ENCODE measurements at places on chromosomes 7 and 10.

DNA sequence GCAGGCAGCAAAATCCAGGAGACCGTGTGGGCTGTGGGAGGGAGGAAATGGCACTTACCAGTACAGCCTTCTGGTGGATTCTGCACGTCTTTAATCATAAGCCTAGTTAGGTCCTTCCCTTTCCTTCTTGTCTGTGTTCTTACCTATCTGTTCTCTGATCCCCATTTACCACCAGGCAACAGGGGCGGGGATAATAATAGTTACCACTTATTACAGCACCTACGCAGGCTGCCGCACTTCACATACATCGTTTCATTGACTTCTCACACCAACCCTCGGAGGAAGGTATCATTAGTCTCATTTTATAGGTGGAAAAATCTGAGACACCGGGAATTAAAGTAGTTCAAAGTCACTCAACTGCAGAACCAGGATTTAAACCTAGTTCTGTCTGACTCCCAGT, 4.5 kb upstream of the EPHA1 start:
- no peak for DNase-seq

- DNase-seq = no peak
Measured at GRCh38 chr7:122006687-122007086, 133.7 kb downstream of the PTPRZ1 start.

GRCh38 chr7:35286986-35287385, 33.1 kb upstream of the TBX20 start:
- DNase-seq = no peak

DNA sequence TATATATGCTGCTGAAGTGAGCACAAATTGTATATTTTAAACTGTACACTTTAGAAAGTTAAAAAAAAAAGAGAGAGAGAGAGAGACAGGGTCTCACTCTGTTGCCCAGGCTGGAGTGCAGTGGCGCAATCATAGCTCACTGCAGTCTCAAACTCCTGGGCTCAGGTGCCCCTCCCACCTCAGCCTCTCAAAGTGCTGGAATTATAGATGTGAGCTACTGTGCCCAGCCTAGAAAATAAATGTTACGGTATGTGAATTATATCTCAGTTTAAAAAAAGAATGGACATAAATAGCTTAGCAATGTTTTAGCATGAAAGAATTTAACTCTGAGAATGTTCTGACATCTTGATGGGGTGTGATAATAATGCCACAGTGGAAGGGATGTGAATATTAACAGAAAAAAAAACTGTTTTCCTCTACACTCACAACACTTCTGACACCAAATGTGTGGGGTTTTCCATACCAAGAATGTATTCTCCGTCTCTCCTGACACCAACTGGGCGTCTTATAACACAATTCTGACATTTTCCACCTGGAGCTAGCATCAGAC, 162.1 kb downstream of the PLCE1 start:
- DNase-seq = no peak

GRCh38 chr7:95509199-95509598, 23.5 kb downstream of the ASB4 start:
- DNase-seq = no peak

- no peak for DNase-seq
Measured at GRCh38 chr10:15222511-15222910, 54.0 kb upstream of the NMT2 start.

GRCh38 chr10:21943633-21944265, 59.8 kb downstream of the DNAJC1 start:
- DNase-seq = peak; percentile 23

GRCh38 chr10:101304316-101304715, 49.6 kb upstream of the BTRC start:
- no peak for DNase-seq

DNA sequence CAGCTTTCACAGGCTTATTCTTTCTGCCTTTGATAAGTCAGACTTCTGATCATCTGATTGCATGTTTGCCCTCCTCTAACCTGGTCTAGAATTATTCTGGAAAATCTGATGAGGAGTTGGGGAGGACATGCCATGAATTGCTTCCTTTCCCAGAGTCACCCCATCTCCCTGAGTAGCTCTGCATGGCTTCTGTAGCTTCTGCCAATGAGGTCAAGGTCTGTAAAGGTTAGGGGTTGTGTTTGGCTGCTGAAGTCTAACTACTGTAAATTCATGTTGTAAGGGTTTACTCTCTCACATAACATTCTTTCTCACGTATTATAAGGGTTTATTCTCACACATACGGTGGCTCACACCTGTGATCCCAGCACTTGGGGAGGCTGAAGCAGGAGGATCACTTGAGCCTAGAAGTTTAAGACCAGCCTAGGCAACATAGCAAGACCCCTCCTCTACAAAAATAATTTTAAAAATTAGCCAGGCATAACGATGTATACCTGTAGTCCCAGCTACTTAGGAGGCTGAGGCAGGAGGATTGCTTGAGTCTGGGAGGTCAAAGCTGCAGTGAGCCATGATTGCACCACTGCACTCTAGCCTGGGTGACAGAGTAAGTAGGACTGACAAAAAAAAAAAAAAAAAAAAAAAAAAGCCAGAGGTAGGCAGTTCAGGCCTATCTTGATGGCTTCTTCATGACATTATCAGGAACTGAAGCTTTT, 10.7 kb downstream of the GSTO2 start:
- DNase-seq = no peak

DNA sequence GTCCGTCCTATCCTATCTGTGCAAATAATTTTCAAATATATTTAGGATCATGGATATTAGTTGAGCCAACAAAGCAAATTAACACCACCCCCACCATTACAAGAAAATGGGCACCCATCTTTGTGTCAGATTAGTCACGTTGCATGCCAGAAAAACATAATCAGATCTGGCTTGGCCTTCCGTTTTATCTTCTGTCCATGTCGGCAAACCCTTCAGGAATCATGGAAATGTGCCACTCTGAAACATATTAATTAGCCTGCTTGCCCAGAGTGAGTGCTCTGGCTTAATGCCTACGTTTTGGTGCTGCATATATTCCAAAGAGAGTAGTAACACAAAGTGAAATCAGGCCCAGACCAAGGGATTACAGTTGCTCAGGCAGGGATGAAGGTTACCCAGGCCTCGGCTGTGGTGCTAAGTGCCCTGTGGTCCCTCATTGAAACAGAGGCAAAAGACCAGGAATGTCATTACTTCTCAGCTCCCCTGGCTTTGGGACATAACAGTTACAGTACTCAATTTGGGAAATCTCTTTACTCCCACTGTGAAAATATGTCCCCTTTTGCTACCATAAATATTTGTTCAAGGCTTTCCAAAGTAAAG, 154.0 kb upstream of the LSM8 start:
- DNase-seq = no peak

- DNase-seq = no peak
Measured at GRCh38 chr10:124044143-124044862, 49.1 kb downstream of the CHST15 start.

- DNase-seq = no peak
Measured at GRCh38 chr10:67088036-67088435, 162.2 kb downstream of the LRRTM3 start.

DNA sequence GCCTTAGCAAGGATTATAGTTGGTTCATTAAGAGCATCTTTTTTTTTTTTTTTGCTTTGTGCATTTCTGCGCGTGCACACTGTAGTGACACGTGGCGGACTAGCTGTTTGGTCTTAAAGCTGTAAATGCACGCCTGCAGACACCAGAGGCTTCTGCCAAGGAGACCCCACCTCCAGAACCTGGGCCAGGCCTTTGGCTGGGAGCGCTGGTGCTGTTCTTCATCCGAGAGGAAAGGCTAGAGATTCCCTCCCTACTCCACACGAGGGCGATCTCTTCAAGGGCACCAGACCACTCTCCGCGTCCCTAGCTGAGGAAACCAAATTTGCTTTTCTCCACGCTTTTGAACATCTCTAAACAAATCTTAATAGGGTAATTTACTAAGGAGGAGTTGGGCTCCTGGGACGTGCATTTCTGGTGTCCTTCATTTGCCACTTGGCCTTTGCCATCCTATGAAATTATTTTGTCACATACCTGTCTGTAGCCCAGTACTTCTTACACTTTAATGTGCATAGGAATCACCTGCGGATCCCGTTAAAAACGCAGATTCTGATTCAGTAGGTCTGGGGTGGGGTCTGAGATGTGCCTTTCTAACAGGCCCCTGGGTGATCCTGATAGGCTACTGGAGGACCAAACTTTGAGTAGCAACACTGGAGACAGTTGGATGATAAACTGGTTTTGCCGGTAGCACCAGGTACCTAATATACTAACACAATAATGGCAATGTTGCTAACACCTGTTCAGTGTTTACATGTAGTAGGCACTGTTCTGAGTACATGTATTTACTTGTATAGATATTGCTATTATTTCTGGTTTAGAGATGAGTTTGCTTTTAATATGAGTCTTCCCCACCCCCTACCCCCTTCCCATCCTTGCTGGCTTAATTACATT, 1.3 kb upstream of the SLC26A5 start:
- DNase-seq = no peak

GRCh38 chr7:83119026-83119382, 43.7 kb downstream of the PCLO start:
- DNase-seq = no peak

DNA sequence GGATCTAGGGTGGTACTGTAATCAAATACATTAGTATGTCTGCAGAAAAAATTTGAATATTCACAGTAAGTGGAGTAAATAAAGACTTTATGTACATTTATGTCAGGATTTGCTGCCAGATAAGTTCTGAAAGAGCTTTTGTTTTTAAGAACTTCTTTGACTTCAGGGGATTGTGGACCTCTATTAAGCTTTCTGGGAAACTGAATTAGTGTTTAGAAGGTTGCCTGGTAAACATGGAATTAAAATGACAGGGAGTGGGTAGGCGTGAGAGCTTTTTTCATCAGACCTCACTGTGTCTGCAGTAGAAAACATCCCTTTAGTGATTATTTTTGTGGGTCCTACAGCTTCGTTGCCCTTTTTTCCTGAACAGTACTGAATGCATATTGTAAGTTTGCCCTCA, 15.7 kb downstream of the SDHAF3 start:
- DNase-seq = no peak

DNA sequence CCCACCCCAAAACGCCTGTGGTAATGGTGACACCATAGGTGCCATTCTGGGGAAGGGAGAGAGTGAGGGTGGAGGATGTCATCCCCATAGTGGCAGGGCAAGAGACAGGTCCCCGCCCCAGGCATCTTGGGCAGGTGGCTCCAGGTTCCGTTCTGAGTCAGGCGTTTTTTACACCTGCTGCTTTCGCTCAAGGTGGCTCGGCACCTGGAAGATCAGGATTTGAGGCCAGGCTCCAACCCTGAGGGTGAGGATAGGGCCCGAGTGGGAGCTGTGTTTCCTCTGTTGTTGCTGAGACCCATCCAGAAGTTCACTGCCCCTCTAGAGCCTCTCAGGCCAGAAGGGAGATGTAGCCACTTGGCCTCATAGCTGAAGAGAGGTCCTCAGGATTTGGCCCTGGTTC, 36.6 kb upstream of the DUSP5 start:
- DNase-seq = no peak

- DNase-seq = no peak
Measured at GRCh38 chr7:50214771-50215170, 89.7 kb upstream of the IKZF1 start.

GRCh38 chr7:138690495-138690894, 10.7 kb downstream of the SVOPL start:
- no peak for DNase-seq

DNA sequence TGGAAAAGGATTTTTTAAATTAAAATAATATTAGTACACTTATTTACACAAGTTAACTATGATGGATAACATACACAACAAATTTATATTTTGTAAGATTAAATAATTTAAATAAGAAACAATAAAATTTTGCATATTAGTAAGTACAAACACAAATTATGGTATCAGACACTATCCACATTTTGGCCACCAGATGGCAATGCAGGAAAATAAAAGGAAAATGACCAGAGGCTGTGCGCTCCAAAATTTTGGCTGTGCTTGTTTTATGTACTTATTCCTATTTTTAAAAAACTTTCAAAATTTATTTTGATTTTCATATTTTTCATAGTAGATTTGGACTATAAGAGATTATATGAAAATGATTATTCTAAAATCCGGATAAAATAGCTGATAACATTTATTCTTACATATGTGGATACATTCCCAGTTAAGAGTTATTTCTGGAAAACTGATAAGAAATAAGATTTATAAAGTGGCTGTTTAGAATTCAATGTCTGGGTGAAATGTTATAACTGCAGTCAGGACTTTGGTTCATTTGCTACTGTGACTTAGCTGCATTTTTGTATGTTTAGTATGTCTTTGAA, 274.7 kb upstream of the HGF start:
- no peak for DNase-seq

DNA sequence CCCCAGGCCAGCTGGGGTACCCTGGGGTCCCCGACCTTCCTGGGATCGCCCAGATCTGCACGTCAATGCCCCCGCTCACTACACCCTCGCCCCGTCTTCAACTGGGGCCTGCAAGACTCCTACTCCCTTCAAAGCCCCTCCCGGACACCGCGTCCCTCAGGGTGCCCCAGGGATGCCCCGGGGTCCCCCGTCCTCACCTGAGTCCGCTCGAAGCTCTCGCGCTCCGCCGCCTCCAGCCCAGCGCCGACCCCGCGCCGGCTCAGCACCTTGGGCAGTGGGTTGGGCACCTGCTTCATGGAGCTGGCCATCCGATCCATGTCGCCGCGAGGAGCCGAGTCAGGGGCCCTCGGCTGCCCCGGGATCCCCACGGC, at the start of gene HIP1:
Gene HIP1 (minus strand): TSS at position 338 of the 371 bp plus-strand sequence. CDS start 21 bp downstream, at position 317.
- DNase-seq = no peak

DNA sequence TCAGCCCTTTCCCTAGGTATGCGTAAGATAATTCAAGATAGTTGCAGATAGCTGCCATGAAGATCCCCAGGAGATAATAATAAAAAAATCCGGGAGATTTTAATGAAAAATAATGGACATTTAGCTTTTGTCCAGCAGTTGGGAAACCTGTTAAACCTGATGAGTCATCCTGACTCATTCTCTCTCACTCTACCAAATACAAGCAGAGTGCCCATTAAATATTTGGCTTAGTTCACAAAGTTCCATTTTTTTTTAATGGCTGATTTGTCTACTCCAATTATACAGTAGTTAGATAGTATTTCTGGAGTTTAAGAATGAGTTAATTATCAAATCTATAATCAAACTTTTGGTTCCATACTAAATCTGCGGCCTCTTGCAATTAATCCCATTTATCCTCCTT, 2.1 kb upstream of the SHTN1 start:
- DNase-seq = no peak

DNA sequence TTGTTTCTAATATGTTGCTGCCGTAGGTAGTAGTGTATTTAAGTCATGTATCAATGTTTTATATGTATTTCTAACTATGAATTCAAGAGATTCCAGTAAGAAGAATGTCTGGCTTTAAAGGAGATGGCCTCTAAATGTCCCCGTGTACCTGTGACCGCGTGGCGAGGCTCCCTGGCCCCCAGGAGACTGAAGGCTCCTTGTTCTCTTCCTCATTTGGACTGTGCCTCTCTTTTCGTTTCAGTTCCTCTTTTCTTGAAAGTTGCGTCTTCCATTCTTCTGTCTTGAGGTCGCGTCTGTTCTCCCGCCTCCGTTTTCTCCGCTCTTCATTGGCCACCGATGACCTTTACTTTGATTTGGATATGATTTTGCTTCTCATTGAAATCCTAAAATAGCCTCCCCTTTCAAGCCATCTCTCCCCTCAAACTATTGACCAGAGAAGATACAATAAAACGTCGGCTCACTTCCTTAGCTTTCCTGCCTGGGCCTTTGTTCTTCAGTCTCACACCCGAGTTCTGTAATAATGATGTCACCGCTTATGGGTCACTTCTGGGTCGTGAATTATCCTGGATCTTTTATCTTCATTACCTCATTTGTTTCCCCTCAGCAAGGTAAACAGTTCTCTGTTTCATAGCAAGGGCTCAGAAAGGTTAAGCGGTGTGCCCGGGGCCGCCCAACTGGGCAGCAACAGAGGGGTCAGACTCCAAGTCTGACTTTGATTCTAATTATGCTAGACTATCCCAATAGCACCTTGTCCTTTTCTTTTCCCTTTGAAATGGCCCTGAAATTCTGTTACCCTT, 28.7 kb downstream of the WIPI2 start:
- DNase-seq = peak; percentile 80
